ENCODE measurements at places on chromosomes 3 and 15.

- peak; percentile 73 for DNase-seq
These were observed 103.6 kb downstream of the APBA2 start for GRCh38 chr15:28989239-28989830.

- DNase-seq, result no peak
These were observed 24.9 kb upstream of the FAH start for GRCh38 chr15:80127911-80128310.

DNA sequence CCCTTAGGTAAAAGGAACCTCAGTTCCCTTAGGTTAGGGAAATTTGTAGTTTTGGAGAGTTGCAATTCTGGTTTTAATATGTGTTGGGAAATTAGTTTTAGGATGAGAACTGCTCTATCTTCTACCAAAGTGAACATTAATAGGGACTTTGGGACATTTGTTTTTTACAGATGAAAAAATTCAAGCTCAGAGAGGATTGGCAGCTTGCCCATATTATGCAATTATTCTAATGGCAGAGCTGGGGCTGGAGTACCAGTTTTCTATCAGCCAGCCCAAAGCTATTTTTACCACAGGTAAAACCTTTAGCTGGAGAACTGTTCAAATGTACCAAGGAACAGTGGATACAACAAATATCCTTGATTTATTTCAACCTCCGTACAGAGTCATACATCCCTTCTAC lies 127.0 kb downstream of the CPNE4 start:
- peak; percentile 2 for DNase-seq

DNA sequence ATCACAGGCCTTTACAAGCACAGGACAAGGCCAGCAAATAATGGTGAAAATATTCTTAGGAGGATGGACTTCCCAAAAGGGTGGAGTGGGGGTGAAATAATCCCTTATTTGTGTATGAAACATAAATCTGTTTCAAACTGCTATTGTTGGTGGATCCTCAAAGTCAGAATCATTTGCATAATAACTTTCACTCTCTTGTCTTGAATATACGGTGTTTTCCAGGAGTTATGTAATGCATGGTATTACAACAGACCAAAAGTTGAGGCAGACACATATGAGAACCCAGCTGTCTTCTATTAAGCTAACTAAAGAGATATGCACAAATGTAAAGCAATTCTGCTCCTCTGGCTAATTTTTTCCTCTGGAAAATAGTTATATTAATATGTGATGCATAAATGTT lies 57.7 kb downstream of the PRTG start:
- DNase-seq, result peak; percentile 11

- peak; percentile 8 for DNase-seq
These were observed 14.7 kb downstream of the FHIT start for GRCh38 chr3:61236556-61236955.
